ENCODE measurements at places on chromosomes 3 and 15.

- DNase-seq = no peak
Measured at GRCh38 chr15:79617071-79617470, 184.9 kb downstream of the MINAR1 start.

DNA sequence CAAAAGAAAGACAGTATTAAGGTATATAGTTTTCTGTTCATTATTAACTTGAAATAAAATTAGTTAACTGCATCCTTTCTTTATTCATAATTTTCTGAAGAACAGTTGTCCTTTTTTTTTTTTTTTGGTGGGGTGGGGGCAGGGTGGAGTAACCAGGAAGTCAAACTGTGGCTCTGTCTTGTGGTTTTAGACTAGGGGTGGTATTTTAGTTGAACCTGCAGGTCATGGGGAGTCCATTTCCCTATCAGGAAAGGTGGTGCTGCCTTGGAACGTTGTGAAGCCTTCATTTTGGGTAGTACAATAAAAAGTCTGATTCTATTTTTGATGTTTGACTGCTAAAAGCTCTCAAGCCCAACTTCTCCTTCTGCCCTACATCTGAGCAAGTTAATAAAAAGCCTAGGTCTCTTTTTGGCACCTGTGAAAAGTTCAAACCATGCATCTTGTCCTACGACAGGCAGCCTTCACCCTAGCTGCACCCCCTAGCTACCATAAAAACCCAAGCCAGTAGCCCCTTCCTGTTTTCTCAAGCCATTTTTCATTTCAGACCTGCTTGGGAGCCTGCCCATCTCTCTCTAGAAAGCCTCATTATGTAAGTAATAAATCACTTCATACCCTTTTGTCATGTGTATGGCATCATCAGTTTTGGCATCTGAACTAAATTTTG is 31.2 kb upstream of the RIOX2 start:
- DNase-seq = no peak

- DNase-seq = no peak
Measured at GRCh38 chr3:62503516-62503915, 130.2 kb upstream of the FEZF2 start.

GRCh38 chr15:78360958-78361718 is 21.0 kb downstream of the CRABP1 start:
- peak; percentile 58 for DNase-seq

DNA sequence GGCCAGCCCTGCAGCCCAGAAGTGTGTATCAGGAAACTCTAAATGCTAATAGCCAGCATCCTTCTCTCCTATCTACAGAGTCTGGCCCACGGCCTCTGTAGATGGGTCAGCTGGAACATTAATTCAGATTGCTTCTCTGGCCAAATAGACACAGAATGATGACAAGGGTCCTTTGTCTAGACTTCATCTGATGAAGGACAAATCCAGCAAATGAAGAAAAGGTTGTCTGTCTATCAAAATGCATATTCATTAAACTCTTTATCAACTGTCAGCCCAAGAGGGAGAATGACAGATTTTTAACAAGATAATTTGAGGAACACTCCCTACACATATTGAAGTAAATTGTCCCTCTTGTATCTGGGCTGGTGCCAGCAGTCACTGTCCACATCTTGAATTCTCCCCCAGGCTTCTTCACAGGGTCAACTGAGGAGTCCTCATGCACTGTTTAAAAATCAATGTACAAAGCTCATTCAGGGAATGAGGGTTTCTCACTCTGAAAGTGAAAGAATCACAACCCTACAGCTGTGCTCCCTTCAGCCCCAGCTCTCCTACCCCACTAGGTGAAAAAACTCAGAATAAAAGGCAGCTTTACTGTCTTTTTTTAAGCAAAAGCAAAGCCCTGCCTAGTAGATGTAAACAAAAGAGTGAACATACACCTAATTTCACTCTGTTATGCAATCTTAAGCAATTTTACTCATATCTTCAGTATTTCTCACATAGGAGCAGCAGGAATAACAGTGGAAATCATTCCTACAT is 507.7 kb downstream of the IGSF11 start:
- DNase-seq = no peak

GRCh38 chr15:61857169-61857829 is 202.9 kb downstream of the VPS13C start:
- no peak for DNase-seq

GRCh38 chr15:75712668-75713337 is at the start of gene CSPG4:
Gene CSPG4 (minus strand): TSS chr15:75712848. CDS start chr15:75712755, 93 bp downstream.
- no peak for DNase-seq

DNA sequence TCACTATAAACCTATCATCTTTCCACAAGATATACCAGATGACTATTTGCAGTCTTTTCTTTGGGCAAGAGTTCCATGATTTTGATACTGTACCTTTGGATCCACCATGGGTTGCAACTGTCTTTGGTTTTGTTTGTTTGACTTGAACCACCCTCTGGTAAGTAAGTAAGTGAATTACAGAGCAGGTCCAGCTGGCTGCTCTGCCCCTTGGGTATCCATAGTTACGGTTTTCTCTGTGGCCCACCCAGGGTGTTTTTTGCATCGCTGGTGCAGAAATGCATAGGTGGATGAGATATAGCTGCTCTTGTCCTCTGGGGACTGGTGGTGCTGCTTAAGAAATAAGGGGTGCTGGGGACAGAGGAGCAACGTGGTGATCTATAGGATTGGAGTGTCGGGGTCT is 33.8 kb downstream of the CHDH start:
- no peak for DNase-seq

DNA sequence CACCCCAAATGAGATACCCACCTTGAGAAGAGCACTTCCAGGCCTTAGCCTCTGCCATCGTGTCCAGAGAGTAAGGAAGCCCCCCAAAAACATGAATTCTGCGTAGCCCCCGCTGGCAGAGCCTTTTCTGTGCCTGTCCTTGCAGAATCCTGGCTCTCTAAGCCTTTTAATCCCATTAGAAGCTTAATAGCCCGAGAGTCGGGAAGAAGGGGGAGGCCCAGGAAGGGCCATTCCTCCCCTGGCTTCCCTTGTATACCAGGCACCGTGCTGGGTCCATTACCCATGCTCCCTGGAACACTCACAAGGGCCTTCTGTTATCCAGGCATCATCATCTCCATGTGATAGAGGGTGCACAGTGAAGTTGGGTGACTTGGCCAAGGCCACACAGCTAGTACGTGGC is 7.1 kb downstream of the SPTBN5 start:
- DNase-seq = no peak

- DNase-seq = no peak
Measured at GRCh38 chr3:64174328-64174727, 50.9 kb downstream of the PRICKLE2 start.

- DNase-seq = no peak
Measured at GRCh38 chr3:14938954-14939353, 8.4 kb upstream of the NR2C2 start.

GRCh38 chr15:88610701-88611231 is 10.4 kb upstream of the AEN start:
- DNase-seq = peak; percentile 78

GRCh38 chr15:48891232-48891765 is 13.4 kb downstream of the EID1 start:
- DNase-seq = no peak

DNA sequence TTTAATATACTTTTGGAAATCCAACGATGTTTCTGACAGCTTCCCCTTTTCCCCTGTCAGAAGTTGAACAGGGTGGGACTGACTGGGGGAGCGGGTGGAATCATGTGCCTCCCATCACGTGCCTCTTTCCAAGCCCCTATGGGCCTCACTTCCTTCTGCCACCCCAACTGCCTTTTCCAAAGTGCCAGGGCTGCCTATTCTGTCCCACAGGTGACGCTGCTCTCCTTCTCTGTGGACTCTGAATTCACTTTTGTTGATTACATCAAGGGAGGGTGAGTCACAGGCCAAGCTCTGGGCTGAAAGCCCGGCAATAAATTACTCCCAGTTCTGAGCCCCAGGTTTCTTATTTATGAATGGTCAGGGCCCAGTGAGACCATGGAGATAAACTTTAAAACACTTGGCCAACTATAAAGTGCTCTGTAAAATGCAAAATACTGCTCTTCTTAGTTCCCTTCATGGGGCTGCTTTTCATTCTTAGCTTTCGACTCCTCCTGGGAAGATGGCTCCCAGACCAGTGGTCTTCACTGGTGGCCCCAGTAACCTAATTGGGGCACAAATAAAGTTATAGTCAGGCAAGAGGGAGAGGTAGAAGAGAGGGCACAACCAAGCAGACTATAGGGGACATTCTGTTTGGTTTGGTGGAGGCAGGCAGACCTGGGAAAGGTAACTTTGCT is 12.3 kb downstream of the CPNE9 start:
- peak; percentile 96 for DNase-seq

DNA sequence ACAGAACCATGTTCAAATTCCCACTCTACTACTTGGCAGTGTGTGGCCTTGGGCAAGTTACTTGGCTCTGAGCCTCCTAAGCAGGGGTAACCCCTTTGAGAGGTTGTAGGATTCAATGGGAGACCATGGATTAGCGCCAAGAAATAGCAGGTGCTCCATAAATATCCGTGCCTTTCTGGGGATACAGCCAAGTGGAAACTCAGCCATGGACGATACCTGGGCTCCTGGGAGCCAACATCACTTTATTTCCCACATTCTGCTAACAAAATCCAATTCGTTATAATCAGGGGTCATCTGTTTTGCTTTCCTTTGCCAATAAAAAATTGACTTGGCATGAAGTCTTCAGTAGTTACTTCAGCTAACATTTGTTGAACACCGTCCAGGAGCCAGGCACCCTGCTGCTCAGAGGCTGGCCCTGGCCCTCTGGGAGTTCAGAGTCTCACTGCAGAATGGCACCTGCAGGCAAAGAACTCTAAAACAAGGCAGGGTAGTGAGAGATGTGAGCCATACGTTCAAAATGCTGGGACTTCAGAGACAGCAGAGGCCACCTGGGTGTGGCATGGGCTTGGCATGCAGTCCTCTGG is 42.3 kb downstream of the ZDHHC19 start:
- DNase-seq = no peak

DNA sequence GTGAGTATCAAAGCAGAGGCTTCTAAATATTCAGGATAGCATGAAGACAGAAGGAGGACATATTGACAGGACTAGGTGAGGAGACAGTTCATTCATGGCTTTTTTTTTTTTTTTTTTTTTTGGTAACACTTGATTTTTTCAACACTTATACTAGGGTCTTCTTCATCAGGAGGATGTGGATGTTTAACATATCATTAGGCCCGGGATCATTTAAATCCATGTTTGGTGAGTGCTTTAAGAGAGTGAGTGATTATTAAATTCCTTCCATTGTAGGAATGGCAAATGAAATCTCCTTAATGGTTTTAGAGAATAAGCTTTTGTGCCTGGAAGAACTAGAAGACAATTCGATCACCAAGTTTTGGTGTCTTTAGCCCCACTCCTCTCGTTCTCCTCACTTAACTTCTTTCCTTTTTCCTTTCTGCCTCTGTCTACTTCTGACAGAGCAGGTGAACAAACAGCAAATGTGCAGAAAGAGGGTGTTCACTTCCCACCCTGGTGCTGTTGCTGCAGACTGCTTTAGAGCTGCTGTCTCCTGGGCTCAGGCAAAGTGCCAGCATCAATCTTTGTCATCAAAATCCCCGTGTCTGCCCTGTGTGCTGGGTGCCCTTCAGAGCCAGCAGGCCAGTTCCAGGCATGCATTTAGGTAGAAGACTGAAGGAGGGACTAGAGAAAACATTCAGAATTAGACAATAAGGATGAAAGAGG is 35.6 kb upstream of the RAB11A start:
- DNase-seq = peak; percentile 49

- no peak for DNase-seq
Measured at GRCh38 chr3:151816091-151816604, 2.2 kb downstream of the AADAC start.

- no peak for DNase-seq
Measured at GRCh38 chr3:30974071-30974470, 79.6 kb upstream of the GADL1 start.

DNA sequence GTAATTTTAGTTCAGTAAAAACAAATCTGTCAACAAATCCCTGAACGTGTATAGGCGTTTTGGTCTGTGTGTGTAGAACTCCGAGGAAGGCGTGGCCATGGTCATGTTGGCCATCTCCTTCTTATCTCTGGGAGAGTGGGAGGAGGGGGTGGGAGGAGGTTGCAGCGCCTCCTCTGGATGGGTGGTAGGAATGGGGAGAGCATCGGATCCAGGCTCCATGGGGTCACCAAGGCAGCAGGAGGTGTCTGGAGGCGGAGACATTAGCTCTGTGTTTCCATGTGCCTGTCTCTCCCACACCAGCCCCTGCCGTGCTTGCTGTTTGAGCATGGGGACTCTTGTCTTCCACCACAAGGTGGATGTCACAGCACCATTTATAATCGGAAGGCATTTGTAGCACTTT is 34.5 kb upstream of the TRPM1 start:
- DNase-seq = no peak

DNA sequence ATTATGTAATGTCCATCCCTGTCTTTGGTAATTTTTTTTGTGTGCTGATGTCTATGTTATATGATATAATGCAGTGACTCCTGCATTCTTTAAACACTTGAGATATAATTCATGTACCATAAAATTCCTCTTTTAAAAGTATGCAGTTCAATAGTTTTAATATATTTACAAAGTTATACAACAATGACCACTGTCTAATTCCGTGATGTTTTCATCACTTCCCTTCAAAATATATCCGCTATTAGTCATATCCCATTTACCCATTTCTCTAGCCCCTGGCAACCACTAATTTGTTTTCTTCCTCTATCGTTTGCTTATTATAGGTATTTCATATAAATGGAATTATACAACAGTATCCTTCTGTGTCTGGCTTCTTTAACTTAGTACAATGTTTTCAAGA is 64.9 kb upstream of the SUCLG2 start:
- DNase-seq = no peak

- no peak for DNase-seq
Measured at GRCh38 chr3:183895774-183896173, 11.1 kb upstream of the PARL start.

GRCh38 chr3:180979961-180980360 is 9.6 kb downstream of the DNAJC19 start:
- no peak for DNase-seq

GRCh38 chr3:70530626-70531025 is 218.2 kb upstream of the MDFIC2 start:
- no peak for DNase-seq

GRCh38 chr3:66423791-66424190 is 77.0 kb downstream of the LRIG1 start:
- DNase-seq = no peak

GRCh38 chr15:54119051-54119450 is 140.8 kb downstream of the UNC13C start:
- no peak for DNase-seq

GRCh38 chr15:31357148-31357547 is 30.5 kb downstream of the KLF13 start:
- no peak for DNase-seq

DNA sequence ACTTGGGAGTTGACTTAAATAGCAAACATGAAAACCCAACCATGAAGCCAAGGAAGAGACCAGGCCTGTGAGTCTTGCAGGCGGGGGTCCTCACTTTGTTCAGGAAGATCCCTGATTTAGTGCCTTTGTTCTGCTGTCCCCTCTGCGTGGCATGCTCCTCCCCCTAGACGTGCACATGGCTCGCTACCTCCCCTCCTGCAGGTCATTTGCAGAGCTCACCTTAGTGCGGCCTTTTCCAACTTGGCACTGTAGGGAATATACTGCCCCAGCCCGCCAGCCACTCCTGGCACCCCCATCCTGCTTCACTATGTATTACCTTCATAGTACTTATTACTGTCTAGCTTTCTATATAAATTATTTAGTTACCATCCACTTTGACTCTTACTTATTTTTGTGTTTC is 18.3 kb downstream of the GXYLT2 start:
- no peak for DNase-seq
